DMS 273 treated with DMSO at 0.1 percent for 48 hours (cell line): ENCODE measurements at places on chromosomes 16 and 17.

DNA sequence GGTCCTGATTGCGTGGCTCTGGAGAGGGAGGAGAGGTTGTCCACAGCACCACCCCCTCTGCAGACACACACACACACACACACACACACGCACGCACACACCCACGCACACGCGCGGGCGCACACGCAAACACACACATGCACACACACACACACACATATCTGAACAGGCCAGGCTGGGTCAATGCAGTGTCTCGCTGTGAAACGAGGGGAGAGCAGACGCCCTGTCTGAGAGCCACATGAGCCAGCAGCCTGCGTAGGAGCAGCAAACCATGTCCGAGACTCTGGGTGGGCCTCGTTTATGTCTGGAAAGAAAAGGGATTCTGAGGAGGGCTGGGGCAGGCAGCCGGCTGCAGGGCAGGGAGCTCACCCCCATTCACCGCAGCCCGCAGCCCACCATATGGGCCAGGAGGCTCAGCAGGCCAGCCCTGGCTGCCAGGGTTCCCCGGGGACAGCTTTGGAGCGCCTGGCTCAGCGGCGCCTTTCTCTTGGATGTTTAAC is 93.3 kb upstream of the TNRC6C start:
- DNase-seq, result no peak

DNA sequence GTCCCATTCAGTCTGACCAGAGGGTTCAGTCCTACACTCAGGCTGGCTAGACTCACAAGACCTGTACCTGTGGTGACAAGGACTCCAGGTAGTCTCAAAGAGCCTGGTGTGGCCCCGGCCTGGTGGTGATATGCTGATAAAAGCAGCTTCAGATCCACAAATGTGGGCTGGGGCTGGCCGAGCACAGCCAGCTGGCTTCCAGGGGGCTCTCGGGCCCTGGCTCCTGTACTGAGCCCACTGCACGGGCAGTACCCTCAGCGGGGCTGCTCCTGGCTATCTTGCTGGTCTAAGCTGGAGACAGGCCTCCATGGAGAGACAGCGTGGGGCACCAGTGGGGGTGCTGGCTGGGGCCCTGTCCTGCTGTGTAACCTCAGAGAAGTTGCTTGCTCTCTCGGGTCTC is 4.3 kb downstream of the SMIM5 start:
- DNase-seq, result no peak

DNA sequence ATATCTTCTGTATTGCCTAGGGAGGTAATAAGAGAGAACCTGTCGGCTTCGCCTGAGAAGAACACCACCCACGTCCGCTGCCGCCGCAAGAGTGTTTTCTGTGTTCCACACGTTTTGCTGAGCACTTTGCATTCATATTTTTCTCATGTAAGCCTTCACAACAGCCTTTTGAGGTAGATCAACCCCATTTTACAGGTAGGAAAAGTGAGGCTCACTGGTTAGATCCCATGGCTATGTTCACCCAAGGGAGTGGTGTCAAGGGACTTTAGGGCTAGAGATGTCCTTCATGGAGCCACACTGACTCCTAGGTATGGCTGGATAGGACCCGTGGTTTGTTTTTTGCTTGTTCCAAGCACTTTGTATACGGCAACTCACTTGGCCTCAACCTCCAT is 87.0 kb upstream of the LGALS9 start:
- DNase-seq, result no peak

- DNase-seq, result no peak
Measured at GRCh38 chr16:22643886-22644285, 133.2 kb downstream of the NPIPB5 start.

GRCh38 chr16:28505489-28506137 is 1.0 kb downstream of the IL27 start:
- no peak for DNase-seq

DNA sequence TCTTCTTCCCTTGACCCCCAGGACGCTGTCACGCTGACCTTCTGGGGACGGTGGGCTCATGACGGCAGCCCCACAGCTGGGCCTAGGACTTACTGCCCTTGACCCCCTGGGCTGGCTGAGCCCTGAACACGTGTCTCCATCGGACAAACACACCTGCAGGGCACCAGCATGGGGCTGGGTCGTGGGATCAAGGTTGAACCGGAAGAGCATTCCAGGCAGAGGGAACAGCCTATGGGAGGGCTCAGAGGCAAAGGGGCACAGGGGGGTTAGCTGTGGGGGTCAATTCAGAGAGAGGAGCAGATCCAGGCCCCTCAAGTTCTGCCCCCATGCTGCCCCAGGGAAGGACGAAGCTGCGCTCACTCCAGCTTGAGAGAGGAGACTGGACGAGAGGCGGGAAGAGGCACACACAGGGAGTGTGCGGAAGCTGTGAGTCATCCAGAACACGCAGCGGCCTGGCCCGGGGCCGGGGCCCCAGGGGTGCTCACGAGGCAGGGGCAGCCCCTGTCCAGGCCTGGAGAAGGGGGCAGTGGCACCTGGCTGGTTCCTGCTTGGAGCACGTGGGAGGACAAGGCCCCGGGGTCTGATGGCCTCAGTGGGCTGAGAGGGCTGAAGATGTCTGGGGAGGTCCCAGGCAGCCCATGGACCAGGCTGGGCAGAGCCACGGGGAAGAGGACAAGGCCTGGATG is 9.9 kb downstream of the SSTR5 start:
- DNase-seq, result no peak

- no peak for DNase-seq
Measured at GRCh38 chr16:64094992-64095634, 1026.8 kb downstream of the CDH11 start.

DNA sequence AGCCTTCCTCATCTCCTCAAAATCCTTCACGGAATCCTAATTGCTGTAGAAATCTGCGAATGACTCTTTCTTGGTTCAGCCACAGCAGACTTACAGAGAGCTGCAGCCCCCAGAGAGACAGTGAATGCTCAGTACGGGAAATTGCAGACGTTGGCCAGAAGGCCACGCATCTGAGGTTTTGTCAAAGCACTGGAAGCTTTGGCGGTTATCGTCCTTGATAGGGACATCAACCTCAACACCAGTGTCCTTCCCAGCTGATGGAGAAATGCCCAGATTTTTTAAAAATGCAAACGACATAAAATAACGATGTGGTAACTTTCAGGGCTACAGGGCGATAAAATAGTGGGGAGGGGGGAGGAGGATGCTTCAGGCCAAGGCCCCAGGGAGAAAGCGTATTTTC is 166.6 kb upstream of the CIBAR2 start:
- DNase-seq, result no peak

- no peak for DNase-seq
Measured at GRCh38 chr17:11559601-11560000, 38.7 kb upstream of the DNAH9 start.

DNA sequence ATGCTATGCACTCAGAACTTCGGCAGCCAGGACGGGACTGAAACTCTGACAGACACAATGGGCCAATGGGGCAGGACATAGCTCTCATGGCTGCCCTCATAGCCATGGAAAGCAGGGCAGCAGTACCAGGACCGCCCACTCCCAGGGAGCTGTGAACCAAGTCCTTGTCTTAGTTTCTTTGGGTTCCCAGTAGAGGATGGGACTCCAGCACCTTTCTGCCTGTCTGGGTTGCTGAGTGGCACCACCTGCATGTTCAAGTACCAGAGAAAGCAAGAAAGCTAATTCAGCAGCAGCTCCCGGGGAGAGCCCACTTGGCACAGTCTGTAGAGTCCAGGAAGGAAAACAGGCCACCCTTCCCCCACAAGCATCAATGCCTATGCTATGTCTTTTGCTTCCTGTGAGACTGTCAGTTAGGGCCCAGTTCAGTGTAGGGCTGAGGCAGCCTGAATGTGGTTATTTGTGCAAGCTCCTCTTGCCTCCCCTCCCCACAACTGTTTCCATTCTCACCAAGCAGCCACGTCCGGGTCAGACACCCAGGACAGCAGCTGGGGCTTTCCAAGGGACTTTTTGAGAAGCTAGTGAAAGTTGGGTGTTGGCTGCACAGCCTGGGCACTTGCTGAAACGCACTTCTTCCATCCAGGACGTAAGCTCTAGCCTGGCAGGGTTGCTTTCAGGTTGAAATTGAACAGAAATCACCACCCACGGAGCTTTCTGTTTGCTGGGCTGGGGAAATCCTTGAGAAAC is 7.8 kb downstream of the SUPT4H1 start:
- no peak for DNase-seq

GRCh38 chr17:64077379-64077778 is 52.6 kb downstream of the ERN1 start:
- no peak for DNase-seq

DNA sequence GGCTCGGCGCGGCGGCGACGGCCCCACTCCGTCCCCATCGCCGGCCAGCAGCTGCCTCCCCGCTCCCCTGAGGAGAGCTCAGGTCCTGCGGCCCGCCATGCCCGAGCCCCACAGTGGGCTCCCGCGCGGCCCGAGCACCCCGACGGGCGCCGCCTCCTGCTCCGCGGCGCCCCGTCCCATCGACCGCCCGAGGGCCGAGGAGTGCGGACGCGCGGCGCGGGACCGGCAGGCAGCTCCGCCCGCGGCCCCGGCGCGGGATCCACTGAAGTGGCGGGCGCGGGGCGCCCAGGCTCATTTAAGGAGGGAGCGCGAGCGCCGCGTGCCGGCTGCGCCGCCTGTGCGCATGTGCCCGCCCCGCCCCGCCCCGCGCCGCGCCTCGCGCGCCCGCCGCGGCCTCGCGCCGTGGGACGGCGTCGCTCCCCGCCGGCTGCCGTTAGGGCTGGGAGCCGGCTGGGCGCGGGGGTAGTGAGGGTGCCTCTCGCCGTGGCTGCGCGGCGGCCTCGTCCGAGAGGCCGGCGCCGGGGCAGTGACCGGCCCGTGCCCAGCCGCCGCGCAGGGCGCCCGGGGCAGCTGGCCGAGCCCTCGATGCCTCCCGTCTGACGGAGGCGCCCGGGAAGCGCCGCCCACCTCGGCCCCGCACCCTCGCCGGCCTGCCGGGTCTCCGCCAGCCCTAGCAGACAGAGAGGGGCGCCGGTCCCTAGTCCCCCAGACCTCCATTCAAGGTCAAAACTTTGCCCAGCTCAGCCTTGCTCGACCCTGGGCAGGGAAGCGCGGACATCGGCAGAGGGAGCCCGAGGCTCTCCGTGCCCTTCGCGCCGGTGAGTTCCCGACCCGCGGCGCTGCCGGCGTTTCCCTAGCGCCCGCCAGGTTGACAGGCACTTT is at the start of gene NETO2:
Gene NETO2 (minus strand): TSS at position 269 of the 882 bp plus-strand sequence. CDS start 333 bp downstream, outside the sequence.
- DNase-seq, result no peak

- DNase-seq, result no peak
Measured at GRCh38 chr17:17343160-17343735, 40.1 kb downstream of the NT5M start.

DNA sequence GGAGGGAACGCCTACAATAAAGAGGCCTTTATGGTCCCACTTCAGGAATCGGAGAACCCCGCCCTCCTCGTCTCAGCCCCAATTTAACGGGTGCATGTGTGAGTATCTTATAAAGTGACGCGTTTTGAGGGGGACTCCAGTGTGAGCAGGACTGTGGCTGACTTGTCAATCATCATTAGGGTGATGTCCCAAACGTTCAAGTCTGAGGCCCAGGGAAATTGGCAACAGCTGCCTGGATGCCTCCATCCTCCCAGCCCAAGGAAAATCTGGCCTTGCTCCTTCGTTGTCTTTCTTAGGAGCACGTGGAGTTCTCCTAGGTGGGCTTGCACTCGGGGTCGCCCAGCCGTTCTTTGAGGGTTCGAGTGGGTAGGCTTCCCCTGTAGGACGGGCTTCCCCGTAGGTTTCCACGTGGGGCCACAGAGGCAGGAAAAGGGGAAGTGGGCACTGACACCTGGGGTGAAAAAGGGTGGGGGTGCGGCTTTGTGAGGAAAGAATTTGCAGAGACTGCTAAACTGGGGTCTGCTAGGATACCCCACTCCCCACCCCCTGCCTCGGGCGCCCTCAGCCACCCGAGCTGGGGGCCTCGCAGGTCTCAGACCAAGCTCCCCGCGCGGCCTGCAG is 561 bp upstream of the HERPUD1 start:
- no peak for DNase-seq

DNA sequence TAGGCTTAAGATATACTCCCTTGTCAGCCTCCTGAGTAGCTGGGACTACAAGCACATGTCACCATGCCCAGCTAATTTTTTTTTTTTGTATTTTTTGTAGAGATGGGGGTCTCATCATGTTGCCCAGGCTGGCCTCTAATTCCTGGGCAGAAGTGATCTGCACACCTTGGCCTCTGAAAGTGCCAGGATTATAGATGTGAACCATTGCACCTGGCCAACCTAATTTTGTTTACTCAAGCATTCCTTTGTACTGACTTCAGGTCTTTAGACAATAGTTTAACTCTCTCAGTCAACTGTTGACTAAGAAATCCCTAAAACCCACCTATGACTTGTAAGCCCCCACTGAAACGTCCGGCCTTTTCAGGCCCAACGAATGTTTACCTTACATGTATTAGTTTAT is 628.3 kb upstream of the CDH8 start:
- no peak for DNase-seq
